ENCODE measurements at places on chromosomes 7 and 10.

GRCh38 chr10:57891201-57892006, 376.3 kb downstream of the IPMK start:
- DNase-seq: no peak

DNA sequence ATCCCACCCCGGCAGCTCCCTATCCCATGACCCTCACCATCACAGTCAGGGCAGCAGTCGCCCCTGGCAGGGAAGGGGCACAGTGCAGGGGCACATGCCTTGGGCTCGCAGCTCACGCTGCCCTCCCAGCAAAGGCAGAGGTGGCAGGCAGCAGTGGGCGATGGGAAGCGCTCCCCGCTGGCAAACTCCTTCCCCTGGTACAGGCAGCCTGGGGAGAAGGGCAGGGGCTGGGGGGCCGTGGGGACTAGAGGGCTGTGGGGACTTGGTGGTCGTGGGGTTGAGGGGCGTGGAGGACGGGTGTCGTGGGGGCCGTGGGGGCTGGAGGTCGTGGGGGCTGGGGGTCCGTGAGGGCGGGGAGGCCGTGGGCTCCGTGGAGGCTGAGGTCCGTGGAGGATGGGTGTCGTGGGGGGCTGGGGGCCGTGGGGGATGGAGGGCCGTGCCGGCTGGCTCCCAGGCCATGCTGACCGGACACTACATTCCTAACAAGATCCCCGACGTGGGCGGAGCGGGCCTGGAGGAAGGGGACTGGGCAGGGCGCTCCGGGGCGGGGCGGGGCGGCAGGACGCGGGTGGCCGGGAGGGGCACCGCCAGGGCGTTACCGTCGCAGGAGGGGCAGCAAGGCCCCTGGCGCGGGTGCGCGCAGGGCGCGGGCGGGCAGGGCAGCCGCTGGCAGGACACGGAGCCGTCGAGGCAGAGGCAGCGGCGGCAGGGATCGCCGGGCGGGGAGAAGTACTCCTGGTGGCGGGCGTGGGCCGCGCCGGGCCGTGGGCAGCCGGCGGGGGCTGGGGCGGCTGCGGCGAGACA, 20.0 kb downstream of the KCP start:
- no peak for DNase-seq

DNA sequence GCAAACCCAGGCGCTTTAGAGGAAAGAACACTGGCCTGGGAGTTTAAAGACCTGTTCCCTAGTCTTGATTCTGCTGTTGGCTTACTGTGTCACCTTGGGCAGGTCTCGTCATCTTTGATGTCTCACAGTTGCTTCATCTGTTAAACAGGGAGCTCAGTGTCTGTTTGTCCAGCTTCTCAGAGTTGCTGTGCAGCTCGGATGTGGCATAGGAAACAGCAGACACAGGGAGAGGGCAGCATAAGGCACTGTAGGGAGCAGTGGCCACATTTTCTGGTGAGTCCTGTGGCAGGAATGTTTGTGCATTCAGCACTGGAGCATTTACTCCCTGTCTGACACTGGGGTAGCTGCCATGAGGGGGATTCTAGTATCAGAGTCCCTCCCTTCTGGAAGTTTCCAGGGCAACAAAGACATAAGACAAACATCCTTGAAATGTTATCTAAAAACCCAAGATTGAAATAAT, 2.0 kb downstream of the REPIN1 start:
- DNase-seq: no peak

GRCh38 chr7:133945497-133945896, 181.6 kb upstream of the LRGUK start:
- DNase-seq: no peak

DNA sequence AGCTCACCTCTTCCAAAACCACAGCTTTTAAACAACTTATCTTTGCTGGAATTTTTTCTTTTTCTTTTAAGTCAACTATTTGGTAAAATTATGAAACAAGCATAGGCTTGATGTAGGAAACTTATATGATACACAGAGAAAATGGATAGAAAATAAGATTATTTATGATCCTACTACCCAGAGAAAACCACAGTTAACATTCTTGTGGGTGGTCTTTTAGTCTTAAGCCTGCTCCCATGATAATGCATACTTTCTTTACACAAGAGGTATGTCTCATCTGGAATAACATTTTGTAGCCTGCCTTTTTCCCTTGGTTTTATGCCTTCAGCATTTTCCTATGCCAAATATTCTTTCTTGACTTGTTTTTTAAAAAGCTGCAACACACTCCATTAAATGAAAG, 21.4 kb downstream of the PLPP4 start:
- no peak for DNase-seq

All from activated T-cell treated with anti-CD3 and anti-CD28 coated beads, Interleukin-2, amount 50 U/mL, for 24 hours (primary cell).